ENCODE measurements at places on chromosomes 7 and 10. TPM values are rescaled to one million over a fixed set of nuclear protein-coding genes. Genes with fewer than 3 reads are reported as not detected.

CRPPA gene
- 0.11 TPM for total RNA-seq

FAM237B gene
- total RNA-seq = not detected

TMEM236 gene
- 0.06 TPM for total RNA-seq

ZDHHC6 gene
- 26.3 TPM for total RNA-seq

DDC gene
- total RNA-seq = not detected

PTPN20 gene
- total RNA-seq = not detected

GALNT17 gene
- not detected for total RNA-seq

GPR85 gene
- total RNA-seq = 1.4 TPM

NPY4R2 gene
- total RNA-seq = not detected

CCL26 gene
- total RNA-seq = 1.5 TPM

VAX1 gene
- total RNA-seq = 1.0 TPM

HOGA1 gene
- total RNA-seq = not detected

AOAH gene
- 42.6 TPM for total RNA-seq

COL13A1 gene
- total RNA-seq = 19.5 TPM

ANXA8L1 gene
- 26.7 TPM for total RNA-seq

TCAF2 gene
- 1.3 TPM for total RNA-seq

EGR2 gene
- total RNA-seq = 1.4 TPM

Data from Daoy (cell line).